ENCODE measurements at places on chromosomes 6 and 20. TPM values are rescaled to one million over a fixed set of nuclear protein-coding genes. Genes with fewer than 3 reads are reported as not detected.

DNA sequence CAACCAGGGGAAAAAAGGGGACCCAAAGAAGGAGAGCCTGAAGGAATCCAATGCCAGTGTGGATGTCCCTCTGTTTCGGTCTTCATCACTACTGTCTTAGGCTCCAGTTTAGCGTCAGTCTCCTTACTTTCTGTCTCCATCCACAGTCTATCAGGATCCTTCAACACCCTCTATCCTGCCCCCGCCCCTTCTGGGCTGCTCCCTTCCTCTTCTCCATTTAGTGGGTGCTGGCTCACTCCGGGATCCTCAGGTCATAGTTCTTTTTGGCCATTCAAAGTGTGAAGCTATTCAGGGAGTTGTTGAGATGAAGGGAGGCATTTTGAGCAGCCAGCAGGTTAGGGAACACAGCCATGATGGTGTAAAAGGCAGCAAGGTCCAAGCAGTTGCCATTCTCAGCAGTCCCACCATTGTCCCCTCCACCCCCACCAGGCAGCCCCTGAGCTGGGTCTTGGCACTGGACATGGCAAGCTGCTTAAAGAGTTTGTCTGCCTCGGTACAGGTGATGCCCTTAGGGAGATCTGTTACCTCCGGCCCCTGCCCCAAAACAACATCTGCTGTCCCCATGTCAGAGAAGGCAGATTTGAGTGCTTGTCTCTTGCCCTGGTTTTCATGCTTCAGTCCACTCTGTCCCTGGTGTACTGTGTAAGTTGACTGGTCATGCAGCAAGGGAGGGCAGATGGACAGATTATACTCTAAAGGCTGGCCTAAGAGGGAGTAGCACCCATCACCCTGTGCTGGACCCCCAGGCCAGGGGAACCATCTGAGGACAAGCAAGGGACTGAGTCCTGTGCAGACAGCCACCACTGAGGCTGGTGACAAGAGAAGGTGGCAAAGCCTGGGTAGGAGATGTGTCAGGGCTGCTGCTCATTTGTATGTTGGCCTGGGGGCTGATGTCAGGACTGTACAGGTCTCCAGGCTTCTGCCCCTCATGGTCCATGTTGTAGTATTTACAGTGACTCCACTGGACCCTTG, 842.0 kb downstream of the HACE1 start:
- no peaks in the 10 kb centered on the region for H3K4me1 ChIP-seq
- no peak overlapping the region for H3K27ac ChIP-seq
- H3K4me3 ChIP-seq: no peak overlapping the region
- no peaks in the 10 kb centered on the region for H3K36me3 ChIP-seq

DNA sequence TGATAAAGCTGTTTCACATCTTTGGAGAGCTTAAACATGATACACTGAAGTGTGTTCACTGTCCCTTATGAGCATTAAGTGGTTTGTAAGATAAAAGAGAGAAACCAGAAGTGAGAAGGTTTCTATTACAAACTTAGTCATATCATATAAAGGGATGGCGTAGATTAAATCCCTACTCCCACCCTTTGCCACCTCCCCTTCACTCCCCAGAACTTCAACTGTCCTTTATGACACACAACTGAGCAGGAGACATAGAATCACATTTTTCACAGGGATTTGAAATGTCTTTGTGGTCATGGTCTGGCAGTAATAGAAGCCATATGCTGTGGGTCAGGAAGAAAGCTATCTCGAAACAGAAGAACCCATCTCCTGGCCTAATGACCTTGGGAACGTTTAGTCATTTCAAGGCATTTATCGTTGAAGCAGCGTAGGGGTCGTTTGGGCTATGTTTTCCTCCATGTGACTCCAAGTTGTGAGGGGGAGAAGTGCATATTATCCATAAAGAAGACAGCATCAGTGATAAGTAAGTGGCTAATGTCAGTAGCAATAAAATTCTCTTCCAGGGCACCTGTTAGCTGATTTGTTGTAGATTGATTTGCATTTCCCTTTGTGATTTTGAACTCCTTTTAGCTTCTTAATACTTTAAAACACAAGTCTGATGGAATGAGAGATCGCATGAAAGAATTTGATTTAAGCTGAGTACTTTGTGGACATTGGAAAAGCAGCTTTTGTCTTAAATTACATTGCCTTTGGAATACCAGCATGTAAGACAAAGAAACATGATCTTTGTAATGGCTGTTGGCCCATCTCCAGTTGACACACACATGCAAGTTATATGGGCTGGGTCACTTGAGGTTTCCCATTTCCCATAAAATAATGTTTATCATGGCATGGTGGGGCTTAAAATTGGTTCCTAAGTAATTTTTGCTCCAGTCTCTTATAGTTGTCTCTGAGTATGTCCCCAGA, 501.5 kb upstream of the FLRT3 start:
- H3K27me3 ChIP-seq: no peaks in the 10 kb centered on the region
- H3K27ac ChIP-seq: no peak overlapping the region
- H3K4me3 ChIP-seq: no peak overlapping the region
- no peaks in the 10 kb centered on the region for H3K36me3 ChIP-seq
- no peak for DNase-seq

GRCh38 chr6:138526822-138527235, 27.5 kb upstream of the NHSL1 start:
- no peak overlapping the region for H3K4me3 ChIP-seq
- no peaks in the 10 kb centered on the region for H3K4me1 ChIP-seq
- H3K36me3 ChIP-seq: no peaks in the 10 kb centered on the region

- no peaks in the 10 kb centered on the region for H3K36me3 ChIP-seq
- no peak overlapping the region for H3K4me3 ChIP-seq
- no peaks in the 10 kb centered on the region for H3K4me1 ChIP-seq
- H3K27me3 ChIP-seq: no peaks in the 10 kb centered on the region
- DNase-seq: no peak
- H3K27ac ChIP-seq: no peak overlapping the region
Measured at GRCh38 chr6:164021589-164022250, 607.2 kb downstream of the QKI start.

GRCh38 chr6:2966347-2966746, 5.0 kb downstream of the SERPINB6 start:
- no peaks in the 10 kb centered on the region for H3K36me3 ChIP-seq
- no peak for DNase-seq
- H3K27ac ChIP-seq: no peak overlapping the region
- H3K4me3 ChIP-seq: no peak overlapping the region
- peaks cover 15% of the 10 kb centered on the region for H3K4me1 ChIP-seq

GRCh38 chr20:38208088-38208487, 43.0 kb upstream of the TGM2 start:
- H3K36me3 ChIP-seq: no peaks in the 10 kb centered on the region
- H3K27ac ChIP-seq: no peak overlapping the region
- no peaks in the 10 kb centered on the region for H3K4me1 ChIP-seq
- no peaks in the 10 kb centered on the region for H3K27me3 ChIP-seq
- no peak overlapping the region for H3K4me3 ChIP-seq

DNA sequence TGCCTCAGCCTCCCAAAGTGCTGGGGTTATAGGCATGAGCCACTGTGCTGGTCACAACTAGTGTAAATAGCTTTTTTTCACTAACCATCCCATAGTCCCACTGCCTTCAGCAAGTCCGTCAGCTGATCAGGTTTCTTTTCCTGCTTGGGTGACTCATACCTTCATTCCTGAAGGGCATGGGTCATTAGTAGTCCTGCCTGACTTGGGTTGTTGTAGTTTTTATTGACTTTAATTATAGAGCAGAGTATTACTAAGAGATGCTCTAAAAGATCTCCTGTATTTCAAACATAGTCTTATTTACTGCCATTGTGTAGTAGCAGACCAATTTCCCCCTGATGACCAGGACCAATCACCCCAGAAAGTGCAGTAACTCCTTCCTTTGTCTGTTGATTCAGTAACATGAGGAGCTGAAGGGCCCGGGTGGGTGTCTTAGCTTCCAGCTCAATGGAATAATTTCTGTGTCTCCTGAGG, 25.8 kb downstream of the HLA-C start:
- H3K27ac ChIP-seq: no peak overlapping the region
- no peak for DNase-seq
- H3K36me3 ChIP-seq: no peaks in the 10 kb centered on the region
- H3K4me3 ChIP-seq: no peak overlapping the region

DNA sequence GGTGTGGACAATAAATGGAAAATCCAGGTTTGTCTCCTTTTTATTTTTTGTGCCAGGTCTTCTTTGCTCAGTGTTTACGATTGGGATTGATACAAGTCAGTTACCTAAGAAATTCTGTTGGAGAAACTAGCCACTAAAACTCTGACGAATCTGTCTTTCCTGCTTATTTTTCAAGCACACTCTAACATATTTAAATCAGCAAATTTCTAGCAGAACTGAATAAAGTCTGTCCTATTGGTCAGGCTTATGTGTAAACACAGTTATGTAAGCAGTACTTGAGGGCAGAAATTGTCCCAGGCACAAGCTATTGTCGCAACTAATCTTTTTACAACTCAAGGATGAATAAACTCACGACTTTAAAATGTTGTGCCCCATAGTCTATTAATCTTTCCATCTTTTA, 12.1 kb upstream of the EXOC2 start:
- no peak overlapping the region for H3K27ac ChIP-seq
- DNase-seq: no peak
- no peaks in the 10 kb centered on the region for H3K36me3 ChIP-seq

- H3K36me3 ChIP-seq: no peaks in the 10 kb centered on the region
- no peak overlapping the region for H3K27ac ChIP-seq
- H3K27me3 ChIP-seq: no peaks in the 10 kb centered on the region
Measured at GRCh38 chr6:170117111-170117972, 173.5 kb downstream of the DLL1 start.

- no peaks in the 10 kb centered on the region for H3K36me3 ChIP-seq
- H3K4me1 ChIP-seq: no peaks in the 10 kb centered on the region
- H3K27me3 ChIP-seq: no peaks in the 10 kb centered on the region
- DNase-seq: no peak
Measured at GRCh38 chr6:107179004-107179403, 63.7 kb upstream of the BEND3 start.

DNA sequence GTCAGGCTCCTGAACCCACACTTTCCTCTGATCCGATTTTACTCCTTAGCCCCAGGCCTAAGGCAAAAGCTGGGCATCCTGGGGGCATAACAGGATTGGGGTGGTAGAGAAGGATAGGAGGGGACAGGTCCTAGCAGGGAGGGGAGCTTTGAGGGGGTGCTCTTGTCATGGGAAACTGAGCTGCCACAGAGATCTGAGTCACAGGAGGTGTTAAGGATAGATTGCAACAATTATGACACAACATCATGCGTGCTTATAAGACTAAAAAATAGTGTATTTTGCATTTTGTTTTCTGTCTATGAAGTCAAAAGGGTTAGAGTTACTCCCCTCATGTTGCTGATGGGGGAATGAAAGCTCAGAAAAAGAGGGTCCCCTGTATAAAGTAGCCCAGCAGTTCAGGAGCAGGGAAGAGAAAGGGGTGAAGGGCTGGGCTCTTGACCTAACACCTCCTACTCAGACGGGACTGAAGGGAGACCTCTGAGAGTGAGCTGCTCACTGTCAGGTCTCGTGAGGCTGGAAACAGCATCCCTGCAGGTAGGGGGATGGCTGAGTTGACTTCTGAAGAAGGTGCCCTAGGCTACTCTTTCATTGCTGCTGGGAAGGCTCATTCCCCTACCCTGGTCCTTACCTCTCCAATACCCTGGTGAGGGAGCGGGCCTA, 2.0 kb downstream of the GLP1R start:
- no peak overlapping the region for H3K27ac ChIP-seq
- H3K4me3 ChIP-seq: no peak overlapping the region
- H3K27me3 ChIP-seq: peaks cover 22% of the 10 kb centered on the region
- H3K4me1 ChIP-seq: peaks cover 8% of the 10 kb centered on the region
- DNase-seq: no peak
- H3K36me3 ChIP-seq: no peaks in the 10 kb centered on the region

DNA sequence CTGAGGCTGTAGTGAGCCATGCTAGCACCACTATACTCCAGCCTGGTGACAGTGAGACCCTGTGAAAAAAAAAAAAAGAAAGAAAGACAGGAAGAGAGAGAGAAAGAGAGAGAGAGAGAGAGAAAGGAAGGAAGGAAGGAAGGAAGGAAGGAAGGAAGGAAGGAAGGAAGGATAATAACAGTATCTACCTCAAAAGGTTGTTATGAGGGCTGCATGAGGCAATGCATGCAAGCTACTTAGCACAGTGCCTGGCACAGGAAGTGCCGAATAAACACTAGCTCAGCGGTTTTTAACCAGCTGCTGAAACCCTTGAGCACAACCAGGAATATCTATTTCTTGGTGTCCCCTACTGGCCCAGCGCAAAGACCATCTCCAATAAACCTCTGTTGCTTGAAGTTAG, 62.3 kb upstream of the TBC1D7 start:
- H3K36me3 ChIP-seq: no peaks in the 10 kb centered on the region
- no peak overlapping the region for H3K4me3 ChIP-seq
- no peak overlapping the region for H3K27ac ChIP-seq

DNA sequence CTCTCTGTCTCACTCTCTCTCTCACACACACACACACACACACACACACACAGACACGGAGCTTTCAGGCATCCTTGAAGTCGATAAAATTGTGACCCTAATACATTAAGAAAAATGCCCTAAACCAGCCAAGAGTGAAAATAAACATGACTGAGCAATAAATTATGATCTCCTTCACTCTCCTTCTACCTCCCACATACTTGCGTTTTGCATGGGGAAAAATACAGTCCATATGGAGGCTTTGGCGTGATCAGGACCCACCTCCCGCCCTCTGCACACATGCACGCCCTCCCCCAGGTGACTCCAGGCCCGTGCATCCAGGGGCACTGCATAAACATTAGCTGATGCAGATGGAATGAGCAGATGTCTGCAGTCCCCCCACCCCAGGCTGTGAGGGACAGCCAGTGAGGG, 114.2 kb upstream of the JARID2 start:
- no peak for DNase-seq
- no peaks in the 10 kb centered on the region for H3K36me3 ChIP-seq
- H3K4me1 ChIP-seq: no peaks in the 10 kb centered on the region
- H3K4me3 ChIP-seq: no peak overlapping the region
- no peaks in the 10 kb centered on the region for H3K27me3 ChIP-seq

GRCh38 chr20:25257130-25257529, 9.2 kb downstream of the PYGB start:
- H3K27me3 ChIP-seq: no peaks in the 10 kb centered on the region
- DNase-seq: no peak
- H3K4me3 ChIP-seq: no peak overlapping the region

Gene ADGB
- total RNA-seq: 0.35 TPM

Gene MAD2L1BP
- 27.7 TPM for total RNA-seq

Gene RHAG
- not detected for total RNA-seq

Gene IFNGR1
- total RNA-seq: 18.9 TPM

Gene SLC16A10
- total RNA-seq: 3.5 TPM

Gene CFAP61
- total RNA-seq: not detected

Gene TOX2
- total RNA-seq: 0.39 TPM

Gene CNBD2
- total RNA-seq: 3.7 TPM

Gene CDH26
- 0.63 TPM for total RNA-seq

Gene TCP11
- not detected for total RNA-seq
